ENCODE measurements at places on chromosomes 11 and 22.

DNA sequence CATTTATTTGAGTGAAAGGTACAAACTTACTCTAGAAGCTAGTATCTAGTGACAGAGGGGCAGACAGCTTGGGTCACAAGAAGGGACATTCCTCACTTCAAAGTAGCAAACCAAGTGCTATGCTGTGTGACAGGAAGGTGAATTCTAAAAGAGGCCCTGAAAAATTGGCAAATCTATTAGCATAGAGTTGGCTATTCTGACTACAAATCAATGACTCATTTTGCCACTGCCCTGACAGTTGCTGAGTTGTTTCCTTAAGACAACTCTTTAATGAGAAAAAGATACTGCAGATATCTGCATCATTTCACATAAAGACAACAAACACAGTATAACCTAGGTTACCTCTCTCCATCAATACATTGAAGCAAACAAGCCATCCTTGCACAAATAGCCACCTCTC, 524.0 kb upstream of the LRRC4C start:
- no peak for DNase-seq

GRCh38 chr11:135027461-135027860, 615.4 kb upstream of the B3GAT1 start:
- no peak for DNase-seq

- no peak for DNase-seq
Measured at GRCh38 chr22:48234011-48234410, 1471.6 kb downstream of the TBC1D22A start.

DNA sequence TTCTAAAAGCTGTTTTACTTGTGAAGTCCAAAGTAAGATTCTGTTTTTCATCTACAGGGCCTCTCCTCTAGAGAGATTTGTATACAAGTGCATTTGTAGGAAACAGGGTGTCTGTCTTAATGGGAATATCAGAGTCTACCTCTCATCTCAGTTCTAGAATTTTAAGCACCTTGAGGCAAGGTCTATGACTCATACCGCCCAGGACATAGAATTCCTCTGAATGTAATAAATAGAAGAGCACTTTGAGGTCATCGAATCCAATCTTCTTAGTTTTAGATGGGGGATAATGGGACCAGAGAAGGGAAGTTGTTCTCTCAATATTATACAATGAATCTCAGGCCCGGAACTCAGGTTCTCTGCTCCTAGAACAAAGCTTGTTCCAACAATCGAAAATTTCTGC, 101.8 kb upstream of the TIMP3 start:
- no peak for DNase-seq

- no peak for DNase-seq
Measured at GRCh38 chr22:38314933-38315822, 2.1 kb downstream of the CSNK1E start.

- no peak for DNase-seq
Measured at GRCh38 chr11:3222941-3223915, 4.6 kb upstream of the MRGPRG start.

DNA sequence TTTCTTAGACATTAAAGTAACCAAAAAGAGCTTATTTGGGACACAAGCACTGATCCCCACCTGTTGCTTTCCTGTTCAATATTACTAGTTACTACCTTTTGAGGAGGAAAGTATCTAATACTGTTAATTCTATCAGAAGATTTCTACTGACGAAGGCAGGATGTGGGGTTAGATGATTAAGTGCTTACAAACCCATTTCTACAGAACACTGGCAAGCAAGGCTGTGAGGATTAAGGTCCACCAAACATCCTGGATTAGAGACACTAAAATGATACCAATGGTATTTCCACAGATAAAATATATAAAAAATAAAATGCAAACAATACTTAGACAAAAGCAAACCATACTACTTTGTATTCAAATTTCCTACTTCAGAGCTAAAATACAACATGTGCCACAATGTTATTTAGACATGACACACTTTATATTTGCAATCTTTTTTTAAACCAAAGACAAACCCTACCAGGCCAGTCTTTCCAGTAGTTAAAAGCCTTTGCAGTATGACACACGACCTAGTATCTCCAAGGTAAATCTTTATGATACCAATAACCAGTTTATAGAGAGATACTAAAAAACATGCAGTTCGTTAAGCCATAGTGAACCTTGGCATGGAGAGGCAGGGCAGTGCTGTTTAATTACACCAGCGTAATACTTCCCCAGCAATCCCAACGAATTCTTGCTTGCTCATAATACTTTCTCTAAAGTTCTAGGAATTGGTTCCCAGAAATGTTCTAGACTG, 71.2 kb upstream of the TP53AIP1 start:
- DNase-seq, result no peak

All from NCI-H1930 (cell line).